ENCODE measurements at places on chromosomes 4 and X.
A peak's percentile ranks its signal among the peaks of the same experiment; 100 is the strongest.

DNA sequence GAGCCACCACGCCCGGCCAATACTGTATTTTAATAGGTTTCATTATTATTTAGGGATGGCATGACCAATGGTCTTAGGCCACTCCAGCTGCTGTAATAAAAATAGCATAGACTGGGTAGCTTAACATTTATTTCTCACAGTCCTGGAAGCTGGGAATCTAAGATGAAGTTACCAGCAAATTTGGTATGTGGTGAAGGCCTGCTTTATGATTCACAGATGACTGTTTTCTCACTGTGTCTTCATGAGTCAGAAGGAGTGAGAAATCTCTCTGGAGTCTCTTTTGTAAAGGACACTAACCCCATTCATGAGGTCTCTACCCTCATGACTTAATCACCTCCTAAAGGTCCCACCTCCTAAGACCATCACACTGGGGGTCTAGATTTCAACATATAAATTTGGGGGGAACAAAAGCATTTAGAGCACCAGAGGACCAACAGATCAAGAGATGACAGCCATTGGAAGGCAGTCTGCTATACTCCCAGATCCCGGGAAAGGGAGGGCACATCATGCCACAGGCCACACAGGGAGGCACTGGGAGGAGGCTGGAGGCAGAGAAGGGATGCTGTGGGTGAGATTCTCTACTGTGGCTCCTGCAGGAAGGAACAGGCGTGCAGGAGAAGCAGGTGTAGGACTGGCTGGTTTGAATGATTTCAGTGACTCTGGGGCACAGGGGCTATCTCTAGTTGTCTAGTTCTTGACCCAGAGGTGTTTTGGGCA is 335.8 kb upstream of the SFRP2 start:
- no peak for DNase-seq

GRCh38 chrX:9494771-9495170 is 29.9 kb downstream of the TBL1X start:
- no peak for DNase-seq

DNA sequence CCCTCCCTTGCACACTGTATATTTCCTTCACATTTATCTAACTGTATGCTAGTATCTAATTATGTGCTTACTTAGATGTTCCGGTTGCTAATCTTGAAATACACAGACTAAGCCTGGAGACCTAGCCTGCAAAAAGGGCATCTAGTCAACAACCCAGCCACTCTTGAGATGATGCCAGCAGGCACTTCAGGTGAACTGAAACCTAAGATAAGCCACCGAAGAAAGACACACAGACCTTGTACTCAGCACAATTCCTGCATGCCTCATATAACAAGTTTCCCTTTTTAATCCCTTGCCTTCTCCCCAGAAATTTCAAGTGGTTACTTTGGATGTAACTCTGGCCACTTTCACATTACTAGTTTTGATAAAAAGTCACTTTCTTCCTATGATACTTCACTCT is 2506.6 kb downstream of the ARAP2 start:
- no peak for DNase-seq

- no peak for DNase-seq
These were observed 124.9 kb downstream of the RELL1 start for GRCh38 chr4:37561196-37561802.

DNA sequence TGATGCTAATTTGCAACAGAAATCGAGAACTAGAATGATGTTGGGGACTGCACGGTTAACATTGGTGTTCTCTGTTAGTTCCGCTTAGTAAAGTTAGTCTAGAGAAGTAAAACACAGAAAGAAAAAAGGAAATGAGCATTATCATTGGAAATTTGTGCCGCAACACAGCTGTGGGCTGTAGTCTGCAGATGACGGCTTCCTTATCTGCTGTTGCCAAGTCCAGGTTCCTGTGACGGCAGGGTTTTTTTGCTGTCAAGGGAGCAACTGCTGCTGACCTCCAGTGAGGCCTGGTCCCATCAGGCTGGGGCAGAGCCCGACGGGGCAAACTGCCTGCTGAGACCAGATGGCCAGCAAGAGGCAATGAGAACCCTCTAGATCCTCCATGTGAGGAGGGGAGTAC is 38.9 kb upstream of the PHEX start:
- DNase-seq: peak; percentile 18

- DNase-seq: no peak
These were observed 248.0 kb downstream of the SPATA18 start for GRCh38 chr4:52299120-52299519.

DNA sequence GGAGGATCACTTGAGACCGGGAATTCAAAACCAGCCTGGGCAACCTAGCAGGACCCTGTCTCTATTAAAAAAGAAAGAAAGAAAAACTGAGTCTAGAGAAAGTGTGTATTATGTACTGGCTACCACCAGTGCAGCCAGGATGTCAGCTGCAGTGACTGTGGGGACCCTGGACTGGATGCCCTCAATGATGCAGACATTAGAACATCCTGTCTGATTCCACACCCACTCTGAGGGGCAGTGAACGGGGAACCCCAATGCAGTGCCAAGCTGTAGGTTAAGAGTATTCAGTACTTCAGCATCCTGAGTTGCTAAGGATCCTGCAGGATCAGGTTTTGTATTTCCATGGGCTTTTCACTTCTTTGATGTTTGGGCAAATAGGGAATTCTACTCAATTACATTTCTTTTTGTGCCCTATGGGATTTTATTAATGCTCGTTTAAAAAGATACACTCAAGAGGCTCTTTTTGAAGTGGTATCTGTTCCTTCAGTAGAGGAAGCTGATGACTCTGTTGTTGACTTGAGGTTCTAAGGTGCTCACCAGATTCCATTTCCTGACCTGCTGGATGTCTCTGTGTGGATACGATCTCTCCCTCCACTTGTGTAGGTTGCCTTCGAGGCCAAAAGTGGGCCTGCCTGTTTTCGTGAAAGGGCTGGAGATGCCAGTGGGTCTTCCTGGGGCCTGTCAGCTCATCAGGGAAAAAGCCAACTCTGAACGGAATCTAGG is 85.9 kb upstream of the CLCN4 start:
- no peak for DNase-seq

DNA sequence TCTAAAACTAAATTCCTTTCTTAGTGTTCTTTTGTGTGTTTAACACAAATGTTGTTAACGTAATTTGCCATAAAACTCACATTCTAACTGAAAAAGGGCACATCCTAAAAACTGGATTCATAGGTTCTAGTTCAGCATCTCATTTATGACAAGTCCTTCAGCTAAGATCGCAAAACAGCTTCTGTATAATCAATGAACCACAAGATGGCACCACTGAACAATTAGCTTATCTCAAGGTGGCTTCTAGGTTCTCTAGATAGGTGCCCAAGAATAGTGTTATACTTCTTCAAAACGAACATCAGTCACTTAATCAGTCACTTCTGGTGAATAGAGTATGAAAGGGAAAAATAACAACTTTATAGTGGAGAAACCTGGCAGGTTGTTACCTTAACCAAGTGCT is 54.3 kb downstream of the NRK start:
- DNase-seq: no peak

DNA sequence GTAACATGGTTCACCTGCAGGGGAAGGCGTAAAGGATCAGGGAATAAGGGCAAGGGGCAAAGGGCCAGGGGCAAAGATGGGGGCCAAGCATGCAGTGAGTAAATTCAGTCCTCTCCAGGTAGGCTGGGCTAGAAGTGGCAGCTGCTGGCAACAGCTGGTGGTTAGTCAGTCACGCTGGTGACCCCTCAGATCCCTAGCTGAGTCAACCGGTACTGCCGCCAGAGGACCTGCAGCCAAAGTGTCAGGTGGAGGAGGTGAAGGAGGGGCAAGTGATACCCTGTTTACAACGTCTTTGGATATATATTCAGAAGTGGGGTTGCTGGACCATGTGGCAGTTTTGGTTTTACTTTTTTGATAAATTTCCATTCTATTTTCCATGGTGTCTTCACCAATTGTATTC is 24.6 kb upstream of the NAP1L2 start:
- DNase-seq: no peak

GRCh38 chr4:53809816-53810215 is 218.5 kb upstream of the LNX1 start:
- DNase-seq: no peak

DNA sequence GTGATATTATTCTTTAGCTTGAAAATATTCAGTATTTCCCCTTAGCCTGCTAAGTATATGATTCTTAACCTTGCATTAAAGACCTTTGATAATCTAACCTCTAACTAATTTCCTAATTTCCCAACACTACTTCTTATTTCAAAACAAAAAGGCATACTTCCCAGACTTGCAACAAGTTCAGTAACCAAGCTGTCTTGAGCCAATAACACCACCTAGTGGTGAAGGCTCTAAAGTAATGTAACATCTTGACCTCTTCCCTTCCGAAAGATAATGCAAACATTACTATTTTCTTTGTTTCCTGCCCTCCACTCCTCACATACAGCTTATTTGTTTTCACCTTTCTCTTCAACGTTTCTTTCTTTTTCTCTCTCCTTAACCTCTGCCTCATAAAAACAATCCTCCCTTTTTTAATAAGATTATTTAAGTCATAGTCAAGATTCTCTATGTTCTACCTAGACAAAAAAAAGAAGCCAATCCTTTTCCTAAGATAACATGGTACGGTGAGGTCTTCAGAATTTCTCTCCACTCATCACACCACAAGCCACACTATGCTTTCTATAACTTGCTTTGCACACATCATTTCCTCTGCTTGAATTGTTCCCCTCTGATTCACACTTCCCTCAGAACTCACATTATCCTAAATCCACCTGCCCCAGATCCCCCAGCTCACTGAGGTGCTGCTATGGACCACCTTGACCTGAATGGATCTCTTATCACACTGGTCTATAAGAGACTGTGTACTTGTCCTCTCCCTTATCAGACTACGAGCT is 3.5 kb downstream of the FAT1 start:
- no peak for DNase-seq

DNA sequence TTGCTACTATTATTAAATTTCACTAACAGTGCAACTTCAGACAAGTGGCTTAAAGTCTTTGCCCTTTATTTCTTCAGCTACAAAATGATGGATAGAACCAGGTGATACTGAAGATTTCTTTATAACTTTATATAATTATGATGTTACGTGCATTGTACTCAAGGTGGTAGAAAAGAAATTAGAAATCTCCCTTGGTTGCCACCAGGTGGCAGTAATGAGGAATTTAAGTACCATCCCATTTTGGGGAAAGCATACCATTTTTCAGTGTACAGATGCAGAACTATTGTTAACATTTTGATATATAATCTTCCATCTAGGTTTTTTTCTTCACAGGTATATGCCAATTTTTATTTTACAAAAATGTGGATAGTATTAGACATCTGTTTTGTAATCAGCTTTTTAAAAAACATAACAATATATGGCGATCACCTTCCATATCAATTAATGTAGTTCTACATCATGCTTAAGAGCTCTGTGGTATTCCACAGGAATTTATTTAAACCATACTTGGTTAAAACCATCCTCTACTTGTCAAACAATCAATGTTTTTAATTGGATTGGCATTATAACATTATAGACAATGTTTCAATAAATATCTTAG is 37.7 kb upstream of the RAB33B start:
- no peak for DNase-seq

DNA sequence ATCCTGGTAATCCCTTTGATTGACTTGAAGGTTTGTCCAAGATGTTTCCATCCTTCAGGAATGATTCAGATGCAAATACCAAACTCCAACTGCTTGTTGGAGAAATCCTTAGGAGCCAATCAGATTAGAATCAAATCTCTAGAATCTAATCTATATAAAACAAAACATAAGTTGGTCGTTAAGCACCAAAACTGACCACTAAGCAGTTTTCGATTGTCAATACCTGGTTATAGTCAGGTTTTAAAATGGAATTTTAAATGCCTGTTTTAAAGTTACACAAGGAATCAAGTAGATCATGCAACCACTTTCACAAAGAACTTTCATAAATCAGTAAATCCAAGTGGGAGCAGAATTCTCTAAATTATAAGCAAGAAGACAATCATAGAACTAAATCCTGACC is 236.1 kb downstream of the PARM1 start:
- no peak for DNase-seq

DNA sequence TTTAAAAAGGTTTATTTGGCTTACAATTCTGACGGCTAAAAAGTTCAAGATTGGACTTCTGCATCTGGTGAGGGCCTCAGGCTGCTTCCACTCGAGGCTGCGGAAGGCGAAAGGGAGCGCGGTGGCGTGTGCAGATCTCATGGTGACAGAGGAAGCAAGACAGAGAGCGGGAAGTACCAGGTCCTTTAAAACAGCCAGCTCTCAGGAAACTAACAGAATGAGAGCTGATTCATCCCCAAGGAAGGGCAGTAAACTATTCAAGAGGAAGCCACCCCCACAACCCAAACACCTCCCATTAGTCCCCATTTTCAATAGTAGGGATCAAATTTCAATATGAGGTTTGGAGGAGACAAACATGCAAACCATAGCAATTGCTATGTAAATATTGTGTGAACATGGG is 2144.2 kb upstream of the AGA start:
- DNase-seq: no peak

DNA sequence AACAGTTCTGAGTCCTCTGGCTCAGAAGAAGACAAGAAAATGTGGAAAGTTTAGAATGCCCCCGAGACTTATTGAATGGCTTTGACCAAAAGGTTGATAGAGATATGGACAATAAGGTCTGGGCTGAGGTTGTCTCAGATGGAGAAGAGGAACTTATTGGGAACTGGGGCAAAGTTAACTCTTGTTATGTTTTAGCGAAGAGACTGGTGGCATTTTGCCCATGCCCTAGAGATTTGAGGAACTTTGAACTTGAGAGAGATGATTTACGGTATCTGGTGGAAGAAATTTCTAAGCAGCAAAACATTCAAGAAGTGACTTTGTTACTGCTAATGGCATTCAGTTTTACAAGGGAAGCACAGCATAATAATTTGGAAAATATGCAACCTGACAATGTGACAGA is 1549.3 kb upstream of the ADGRL3 start:
- DNase-seq: no peak

GRCh38 chr4:183183906-183184535 is 85.0 kb downstream of the WWC2 start:
- DNase-seq: no peak

DNA sequence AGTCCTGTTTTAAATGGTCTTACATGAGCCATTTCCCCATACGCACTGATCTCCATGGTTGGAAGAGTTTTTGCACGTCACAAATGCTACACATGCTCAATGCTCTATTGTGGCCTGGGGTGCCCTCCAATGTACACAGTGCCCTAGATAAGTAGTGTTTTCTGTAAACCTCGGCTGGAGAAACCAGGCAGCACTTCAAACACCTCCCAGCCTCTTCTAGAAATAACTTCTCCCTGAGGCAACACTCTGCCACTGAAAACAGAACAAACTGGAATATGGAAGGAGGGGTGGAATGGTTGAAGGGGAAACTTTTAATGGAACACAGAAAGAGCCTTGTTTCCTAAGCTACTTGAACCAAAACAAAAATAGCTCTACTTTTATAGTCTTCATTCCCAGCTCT is 123.9 kb upstream of the CBR4 start:
- peak; percentile 31 for DNase-seq

GRCh38 chr4:37816719-37817118 is 9.8 kb upstream of the PGM2 start:
- DNase-seq: no peak

- DNase-seq: no peak
These were observed 99.5 kb downstream of the ADGRA3 start for GRCh38 chr4:22416403-22416802.

DNA sequence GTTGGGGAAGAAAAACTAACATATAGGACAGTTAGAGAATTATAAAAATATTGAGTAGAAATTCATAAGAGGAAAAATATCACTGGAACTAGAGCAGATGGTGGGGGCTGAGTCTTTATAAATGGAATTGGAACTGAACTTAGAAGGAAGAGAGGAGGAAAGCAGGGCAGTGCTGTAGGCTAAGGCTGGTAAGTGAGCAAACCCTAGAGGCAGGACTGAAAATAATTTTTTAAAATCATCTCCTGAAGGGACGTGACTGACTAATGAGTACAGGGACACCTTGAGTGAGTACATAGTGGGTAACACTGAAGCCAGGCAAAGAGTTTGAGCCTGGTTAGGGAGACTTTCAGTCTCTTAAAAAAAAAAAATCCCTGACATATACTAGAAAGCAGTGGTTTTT is 63.3 kb downstream of the GALNT7 start:
- no peak for DNase-seq

All from lower leg skin (tissue), 4 donors.